Stimulated activated CD4-positive, alpha-beta T cell treated with anti-CD3 and anti-CD28 coated beads, TNF-alpha, amount 100 ng/mL, for 1 hour (primary cell): ENCODE measurements at places on chromosomes 5 and 9.

DNA sequence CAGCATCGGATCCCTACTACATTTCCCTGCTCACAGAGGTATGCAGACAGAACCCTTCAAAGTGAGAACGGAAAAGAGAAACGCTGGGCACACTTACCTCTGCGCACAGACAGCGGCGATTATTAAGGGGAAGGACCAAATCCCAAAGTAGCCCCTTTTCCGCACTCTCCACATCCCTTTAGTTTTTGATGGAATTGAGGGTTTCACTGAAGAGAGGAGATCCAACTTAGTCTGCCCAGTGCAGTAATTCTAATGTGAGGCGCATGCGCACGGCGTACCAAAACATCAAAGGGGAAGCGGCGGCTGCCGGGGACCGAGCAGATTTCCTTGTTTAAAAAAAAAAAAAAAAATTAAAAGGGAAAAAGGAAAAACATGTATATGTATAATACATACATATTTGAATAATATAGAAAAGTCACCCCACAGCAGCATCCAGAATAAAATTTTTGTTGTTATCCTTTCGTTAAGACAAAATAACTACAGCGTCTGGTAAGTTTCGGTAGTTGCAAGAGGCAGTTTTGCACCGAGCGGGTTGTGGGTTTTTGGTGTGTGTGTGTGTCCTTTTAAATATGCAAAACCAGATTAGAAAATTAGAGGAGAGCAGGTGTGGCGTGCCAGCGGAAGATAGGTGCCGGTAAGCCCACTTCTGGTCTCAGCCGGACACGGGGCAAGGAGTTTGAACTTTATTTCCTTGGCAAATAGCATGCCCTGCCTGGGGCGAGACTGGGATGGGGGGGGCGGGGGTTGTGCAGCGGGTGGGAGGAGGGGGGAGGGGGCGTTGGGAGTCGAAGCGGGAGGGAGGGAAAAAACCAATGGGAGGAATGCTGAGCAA, at the start of gene GABRB2:
GABRB2 (minus strand) TSS at position 256 of the 832 bp plus-strand sequence; CDS start at position 174, 82 bp downstream.
- no peak for DNase-seq

DNA sequence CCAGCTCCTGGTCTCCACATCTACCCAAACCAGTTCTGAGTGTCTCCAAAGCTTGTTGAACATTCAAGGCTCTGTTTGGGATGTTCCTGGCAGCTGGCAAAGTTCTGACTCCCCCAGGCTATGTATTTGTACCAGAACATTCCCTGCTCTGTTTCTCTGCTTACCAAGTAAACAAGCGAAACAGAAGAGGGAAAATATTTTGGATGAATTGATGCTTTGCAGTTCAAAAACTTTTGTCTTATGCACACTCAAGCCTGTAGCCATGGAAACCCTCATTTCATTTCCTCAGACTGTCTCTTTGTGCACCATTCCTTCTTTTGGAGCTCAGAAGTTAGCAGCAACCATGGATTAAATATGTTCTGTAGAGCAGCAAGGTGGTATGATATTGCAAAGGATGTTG, 145.8 kb downstream of the ACTL7B start:
- DNase-seq = no peak

GRCh38 chr9:114745879-114746550, 59.8 kb downstream of the TNFSF15 start:
- DNase-seq = no peak

DNA sequence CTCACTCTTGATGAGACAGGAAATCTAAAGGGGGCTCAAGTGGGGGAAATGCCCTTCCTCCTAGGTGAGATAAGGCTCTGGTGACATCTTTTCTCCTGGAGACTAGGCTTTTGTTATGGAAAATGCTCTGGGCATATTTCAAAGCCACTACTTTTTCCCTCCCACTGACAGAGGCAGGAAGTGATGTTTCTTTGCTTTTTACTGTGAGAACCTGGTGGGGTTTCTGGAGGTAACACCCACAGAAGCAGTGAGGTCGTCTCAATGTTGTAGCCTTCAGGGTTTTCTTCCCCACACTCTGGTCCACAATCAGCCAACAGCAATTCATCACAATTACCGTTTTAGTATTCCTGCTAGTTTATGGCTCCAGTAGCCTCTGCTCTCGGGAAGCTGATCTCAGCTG, 41.4 kb upstream of the FAM240B start:
- no peak for DNase-seq

- DNase-seq = no peak
These were observed 20.6 kb downstream of the OR2V2 start for GRCh38 chr5:181167814-181168488.

DNA sequence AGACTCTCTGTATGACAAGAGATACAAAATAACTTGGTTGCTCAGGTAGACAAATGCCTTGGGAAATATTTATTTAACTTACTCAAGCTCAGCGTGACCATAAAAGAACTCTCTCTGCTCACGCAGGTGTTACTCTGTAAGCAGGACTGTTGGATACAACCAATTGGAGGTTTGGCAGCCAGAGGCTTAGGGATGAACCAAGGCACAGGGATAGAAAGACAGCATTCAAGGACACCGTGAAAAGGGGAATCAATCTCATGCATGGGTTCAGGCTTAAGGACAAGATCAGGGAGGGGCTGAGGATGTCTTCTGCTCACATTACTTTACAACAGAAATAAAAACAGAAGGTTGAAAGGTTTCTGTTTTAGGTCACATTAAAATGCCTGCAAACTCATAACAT, 389.0 kb upstream of the BRINP1 start:
- no peak for DNase-seq

GRCh38 chr5:134878403-134878802, 4.2 kb downstream of the TXNDC15 start:
- DNase-seq = no peak

GRCh38 chr5:116566251-116566650, 8.4 kb downstream of the SEMA6A start:
- no peak for DNase-seq

DNA sequence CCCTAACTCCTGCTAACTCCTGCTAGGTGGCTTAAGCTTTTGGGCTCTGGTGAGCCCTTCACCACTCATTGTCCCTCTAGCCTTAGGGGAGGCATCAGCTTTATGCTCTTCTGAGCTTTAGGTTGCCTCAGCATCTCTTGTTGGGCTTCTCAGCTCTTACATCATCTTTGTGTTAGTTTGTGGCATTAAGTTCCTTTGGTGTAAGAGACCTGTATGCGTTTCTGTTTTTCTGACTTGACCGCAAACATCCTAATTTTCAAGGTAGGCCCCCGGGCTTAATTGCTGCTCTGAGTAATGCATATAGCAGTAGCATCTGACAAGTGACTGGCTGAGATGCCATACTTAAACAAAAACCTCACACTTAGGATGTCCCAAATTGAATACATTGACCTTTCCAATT, 287.8 kb upstream of the TUT7 start:
- no peak for DNase-seq

GRCh38 chr9:128231638-128232527, 28.7 kb downstream of the DNM1 start:
- DNase-seq = no peak

- DNase-seq = no peak
These were observed 684.0 kb upstream of the ACO1 start for GRCh38 chr9:31700252-31701045.

DNA sequence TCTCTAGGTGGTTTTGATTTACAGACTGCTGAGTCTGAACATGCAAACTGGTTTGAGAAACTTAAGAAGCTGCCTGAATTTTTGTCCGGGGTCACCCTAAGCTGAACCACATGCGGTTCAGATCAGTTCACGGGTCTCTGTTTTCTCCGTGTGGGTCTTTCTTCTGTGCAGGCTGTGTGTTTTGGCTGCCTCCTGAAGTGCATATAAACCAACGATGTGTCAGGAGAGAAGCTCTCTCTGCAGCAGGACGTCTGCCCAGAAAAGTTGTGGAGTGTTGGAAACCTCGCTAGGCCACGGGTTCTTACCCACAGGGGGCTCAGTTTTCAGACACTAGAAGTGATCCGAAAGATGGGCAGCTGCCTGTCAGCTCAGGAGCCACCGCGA, 364.2 kb downstream of the IRX2 start:
- no peak for DNase-seq

DNA sequence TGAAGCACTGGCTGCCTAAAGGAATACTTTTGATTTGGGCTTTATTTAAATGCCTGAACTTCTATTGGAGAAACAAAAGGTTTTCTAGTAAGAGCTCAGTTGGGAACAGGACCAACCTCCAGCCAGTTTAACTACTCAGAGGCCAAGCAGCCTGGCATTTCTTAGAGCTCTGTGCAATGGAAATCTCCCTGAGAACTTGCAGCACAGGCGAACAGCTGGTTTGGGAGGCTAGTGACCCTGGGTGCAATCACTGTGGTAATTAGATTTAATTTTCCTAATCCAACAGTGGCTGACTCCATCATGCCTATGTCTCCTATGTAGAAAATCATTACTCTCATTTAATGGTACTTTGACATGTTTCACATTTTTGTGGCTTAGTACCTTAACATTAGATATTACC, 1.0 kb upstream of the CDH6 start:
- no peak for DNase-seq

DNA sequence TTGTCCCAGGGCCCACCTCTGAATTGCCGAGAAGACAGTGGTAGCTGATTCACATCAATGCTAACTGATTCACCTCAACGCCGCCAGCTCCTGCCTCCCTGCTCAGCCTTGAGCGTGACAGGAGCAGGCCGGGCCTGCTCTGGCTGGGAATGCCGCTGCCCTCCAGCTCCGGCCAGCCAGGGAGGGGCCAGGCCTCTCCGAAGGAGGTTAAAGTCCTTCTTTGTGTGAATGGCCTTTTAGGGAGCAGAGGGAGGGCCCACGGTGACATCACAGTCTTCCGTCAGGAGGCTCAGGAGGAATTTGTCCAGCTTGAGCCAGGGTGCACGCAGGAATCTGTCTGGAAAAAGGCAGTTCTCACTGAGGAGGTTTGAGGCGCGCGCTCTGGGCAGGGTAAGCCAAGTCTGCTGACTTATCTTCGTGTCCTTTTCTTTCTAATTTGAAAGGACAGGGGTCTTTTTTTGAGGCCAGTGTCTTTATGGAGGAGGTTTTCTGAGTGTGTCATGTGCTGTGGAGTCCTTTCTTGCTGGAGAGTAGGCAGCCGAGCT, 82.7 kb downstream of the C9orf152 start:
- no peak for DNase-seq

- no peak for DNase-seq
These were observed 43.8 kb upstream of the CER1 start for GRCh38 chr9:14766299-14766698.
